ENCODE measurements at places on chromosomes 3 and 15. TPM values are rescaled to one million over a fixed set of nuclear protein-coding genes. Genes with fewer than 3 reads are reported as not detected.

Gene MRPS25
- total RNA-seq, result 18.0 TPM

Gene HESX1
- 0.37 TPM for total RNA-seq

Gene DUOXA2
- not detected for total RNA-seq

Gene SERPINI2
- not detected for total RNA-seq

Gene GATA2
- total RNA-seq, result not detected

Gene SKOR1
- under 0.01 TPM for total RNA-seq

Gene GOLGA6L9
- total RNA-seq, result 0.37 TPM

Gene CLDN18
- not detected for total RNA-seq

Gene GXYLT2
- total RNA-seq, result 32.6 TPM

Gene MME
- 682 TPM for total RNA-seq

Gene KNG1
- total RNA-seq, result not detected

Gene ISL2
- 0.20 TPM for total RNA-seq

Gene CD47
- total RNA-seq, result 76.4 TPM

Gene SLC6A11
- total RNA-seq, result not detected

Gene TUSC7
- total RNA-seq, result not detected

Gene CAV3
- not detected for total RNA-seq

Gene ACKR4
- 8.1 TPM for total RNA-seq

Gene IL17RC
- total RNA-seq, result 84.5 TPM

Gene BBX
- total RNA-seq, result 47.8 TPM

Gene AAGAB
- total RNA-seq, result 30.3 TPM

Gene LRTM1
- total RNA-seq, result not detected

Gene DCBLD2
- total RNA-seq, result 310 TPM

Gene BDH1
- 9.8 TPM for total RNA-seq

Gene TM4SF18
- 0.39 TPM for total RNA-seq

Gene KNL1
- total RNA-seq, result 20.6 TPM

Gene GOLGA8R
- total RNA-seq, result 1.2 TPM

Gene GPR87
- not detected for total RNA-seq

Gene CCDC39
- total RNA-seq, result not detected

Gene PRTG
- total RNA-seq, result 5.7 TPM

Gene TJP1
- total RNA-seq, result 67.6 TPM

Gene DCP1A
- 14.7 TPM for total RNA-seq

Gene REC114
- not detected for total RNA-seq

Gene CEP70
- 14.3 TPM for total RNA-seq

Gene SYNPR
- total RNA-seq, result not detected

Gene PIK3CB
- total RNA-seq, result 10.2 TPM

Gene TMEM40
- not detected for total RNA-seq

Gene ADAM10
- 94.8 TPM for total RNA-seq

Gene NR1I2
- not detected for total RNA-seq

Gene SAMMSON
- not detected for total RNA-seq

Gene SLC6A1
- total RNA-seq, result not detected

Gene CP
- 0.73 TPM for total RNA-seq

Gene EPB42
- not detected for total RNA-seq

Gene KBTBD13
- not detected for total RNA-seq

Gene CATSPER2
- total RNA-seq, result 0.39 TPM

Gene PPARG
- total RNA-seq, result 84.1 TPM

Gene STAB1
- total RNA-seq, result 1.8 TPM

Gene BCL2A1
- total RNA-seq, result 0.20 TPM

Gene CLDN16
- total RNA-seq, result not detected

Gene SLC24A5
- total RNA-seq, result not detected

Gene CYP1A1
- 0.37 TPM for total RNA-seq

Gene CD200
- not detected for total RNA-seq

Gene MAP3K13
- total RNA-seq, result 10.3 TPM

Gene SEMA3B
- total RNA-seq, result 0.59 TPM

Gene ST3GAL6
- total RNA-seq, result 0.59 TPM

Gene CPLX3
- total RNA-seq, result not detected

Gene HEG1
- 21.3 TPM for total RNA-seq

Gene BCHE
- total RNA-seq, result 4.1 TPM

Gene ERICH6
- total RNA-seq, result under 0.01 TPM
